ENCODE measurements at places on chromosomes 12 and 14. TPM values are rescaled to one million over a fixed set of nuclear protein-coding genes. Genes with fewer than 3 reads are reported as not detected.

The KRT1 gene
- total RNA-seq = not detected

DNA sequence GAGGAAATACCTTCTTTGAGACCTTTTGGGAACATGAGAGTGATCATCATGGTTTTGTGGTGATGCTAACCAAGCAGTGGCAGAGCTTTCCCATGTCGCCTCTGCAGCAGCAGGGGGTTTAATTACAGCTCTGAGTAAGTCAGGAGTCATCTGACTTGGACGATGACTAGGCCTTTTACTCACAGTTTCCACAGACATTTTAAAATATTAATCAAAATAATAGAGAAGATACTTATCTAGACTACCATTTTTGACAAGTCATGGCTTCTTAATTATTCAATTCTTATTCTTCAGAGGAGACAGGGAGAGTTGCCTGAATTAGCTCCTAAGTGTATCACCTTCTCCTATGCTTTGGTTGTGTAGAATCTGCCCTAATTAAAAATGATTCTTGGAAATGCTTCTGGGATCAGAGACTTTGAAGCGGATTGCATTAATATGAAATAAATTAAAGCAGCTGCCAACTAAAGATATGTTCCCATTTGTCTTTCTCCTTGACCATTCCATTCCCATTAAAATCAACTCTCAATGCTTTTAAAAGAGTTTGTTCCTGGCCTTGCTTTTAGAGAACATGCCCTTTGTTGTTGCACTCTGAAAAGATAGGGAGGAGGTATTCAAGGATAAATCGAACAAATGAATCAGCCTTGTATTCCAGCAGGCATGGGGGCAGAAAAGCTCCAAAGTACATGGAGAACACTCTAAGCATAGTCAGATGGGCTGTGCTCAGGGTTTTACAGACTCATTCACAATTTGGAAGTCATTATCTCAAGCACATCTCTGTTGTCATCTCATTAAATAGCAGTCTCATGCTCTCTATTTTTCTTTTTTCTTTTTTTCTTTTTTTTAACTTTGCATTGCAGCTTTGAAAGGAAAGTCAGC is 7.7 kb upstream of the IFNG-AS1 start:
- DNase-seq = no peak

DNA sequence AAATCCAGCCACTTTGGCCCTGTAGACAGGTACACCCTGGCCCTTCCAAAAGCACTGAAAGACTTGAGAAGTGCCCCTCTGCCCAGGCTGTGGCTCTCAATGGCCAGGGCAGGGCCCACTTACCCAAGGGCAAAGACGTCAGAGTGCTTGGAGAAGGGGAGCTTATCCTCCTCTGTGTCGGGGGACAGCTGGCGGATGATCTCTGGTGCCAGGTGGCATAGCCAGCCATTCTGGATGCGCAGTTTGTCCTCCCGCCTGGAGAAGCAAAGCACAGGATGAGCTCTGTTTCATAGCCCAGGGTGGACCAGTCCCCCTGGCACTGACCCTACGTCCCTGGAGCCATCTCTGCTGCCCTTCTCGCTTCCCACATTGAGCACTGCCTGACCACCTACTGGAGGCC is 114.9 kb upstream of the NOS1 start:
- DNase-seq = no peak

- DNase-seq = no peak
Measured at GRCh38 chr12:110616471-110617115, 2.7 kb downstream of the TCTN1 start.

- peak; percentile 10 for DNase-seq
Measured at GRCh38 chr14:88168498-88169165, 154.4 kb downstream of the KCNK10 start.

DNA sequence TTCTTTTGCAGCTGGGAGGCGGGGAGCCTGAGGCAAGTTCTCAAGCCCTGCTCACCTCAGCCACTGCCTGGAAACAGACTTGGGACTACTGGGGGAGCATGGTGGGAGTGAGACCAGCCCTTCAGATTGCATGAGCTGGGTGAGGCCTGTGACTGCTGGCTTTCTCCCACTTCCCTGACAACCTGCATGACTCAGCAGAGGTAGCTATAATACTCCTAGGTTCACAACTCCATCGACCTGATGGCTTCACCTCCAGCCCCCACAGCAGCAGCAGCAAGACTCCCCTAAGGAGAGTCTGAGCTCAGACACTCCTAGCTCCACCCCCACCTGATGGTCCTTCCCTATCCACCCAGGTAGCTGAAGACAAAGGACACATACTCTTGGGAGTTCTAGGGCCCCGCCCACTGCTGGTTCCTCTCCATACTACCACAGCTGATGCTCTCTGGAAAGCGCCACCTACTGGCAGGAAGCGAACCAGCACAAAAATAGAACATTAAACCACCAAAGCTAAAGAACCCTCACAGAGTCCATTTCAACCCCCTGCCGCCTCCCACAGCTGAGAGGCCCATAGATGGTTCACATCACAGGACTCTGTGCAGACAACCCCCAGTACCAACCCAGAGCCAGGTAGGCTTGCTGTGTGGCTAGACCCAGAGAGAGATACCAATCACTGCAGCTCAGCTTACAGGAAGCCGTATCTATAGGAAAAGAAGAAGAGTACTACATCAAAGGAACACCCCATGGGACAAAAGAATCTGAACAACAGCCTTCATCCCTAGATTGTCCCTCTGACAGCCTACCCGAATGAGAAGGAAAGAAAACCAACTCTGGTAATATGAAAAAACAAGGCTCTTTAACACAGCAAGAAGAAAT is 68.7 kb downstream of the RPAP3 start:
- DNase-seq = peak; percentile 40

DNA sequence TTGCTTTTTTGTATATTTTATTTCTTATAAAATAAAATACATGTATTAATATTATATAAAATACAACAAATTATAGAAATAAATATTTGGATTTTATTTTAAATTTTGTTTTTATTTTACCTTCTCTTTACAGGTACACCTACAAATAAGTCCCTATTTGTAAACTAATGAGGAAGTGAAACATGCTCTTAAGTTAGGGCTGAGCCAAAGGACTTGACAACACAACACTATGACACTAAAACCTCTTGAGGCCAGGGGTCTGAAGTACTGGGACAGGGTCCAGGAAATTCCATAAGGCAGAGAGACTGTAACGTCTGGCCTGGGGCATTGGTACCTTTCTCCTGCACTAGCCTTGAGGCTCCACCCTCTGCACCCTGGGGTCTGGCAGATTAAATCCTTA is 293.2 kb downstream of the FOXN3 start:
- no peak for DNase-seq

- DNase-seq = no peak
Measured at GRCh38 chr12:53828598-53828997, 76.8 kb upstream of the CISTR start.
